ENCODE measurements at places on chromosomes 11 and 22.

GRCh38 chr11:43282607-43283440 is 29.0 kb upstream of the API5 start:
- no peak for DNase-seq

GRCh38 chr11:34567733-34568132 is 53.2 kb upstream of the EHF start:
- DNase-seq = no peak

GRCh38 chr22:17396516-17396915 is 27.3 kb downstream of the CECR2 start:
- no peak for DNase-seq

DNA sequence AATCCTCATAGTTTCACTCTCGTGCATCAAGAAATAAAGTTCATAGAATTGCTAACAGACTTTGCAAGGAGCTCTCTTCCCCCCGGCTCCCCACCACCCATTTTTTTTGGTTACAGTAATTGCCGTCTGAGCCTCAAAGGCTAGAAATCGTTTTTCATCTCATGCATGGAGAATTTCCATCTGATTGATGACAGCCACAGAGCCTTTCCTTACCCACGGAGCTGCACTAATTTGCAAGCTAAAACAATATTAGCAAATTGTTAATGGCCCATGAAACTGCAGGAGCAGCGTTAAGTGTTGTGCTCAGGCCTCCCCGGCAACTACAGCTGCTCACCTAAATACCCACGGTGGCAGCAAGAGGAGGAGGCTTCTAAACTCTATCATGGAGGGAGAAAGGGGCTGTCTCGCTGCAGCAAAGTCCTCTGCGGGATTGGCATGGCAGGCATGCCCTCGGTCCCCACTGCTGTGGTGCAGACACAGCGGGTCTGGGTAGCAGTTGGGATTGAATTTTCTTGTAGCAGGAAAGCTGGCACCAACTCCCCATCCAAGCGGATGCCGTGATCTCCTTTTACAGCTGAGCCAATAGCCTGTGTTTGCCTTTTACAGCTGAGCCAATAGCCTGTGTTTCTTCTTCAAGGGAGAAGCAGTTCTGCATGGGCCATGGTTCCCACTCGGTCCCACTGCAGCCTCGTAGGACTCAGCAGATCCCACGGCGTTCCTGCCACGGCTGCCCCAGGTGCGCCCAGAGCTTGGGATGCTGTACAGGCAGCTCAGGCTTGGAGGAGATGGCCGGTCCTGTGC is 412.3 kb downstream of the BRD1 start:
- no peak for DNase-seq

GRCh38 chr11:86987679-86988078 is 32.5 kb upstream of the FZD4 start:
- no peak for DNase-seq

DNA sequence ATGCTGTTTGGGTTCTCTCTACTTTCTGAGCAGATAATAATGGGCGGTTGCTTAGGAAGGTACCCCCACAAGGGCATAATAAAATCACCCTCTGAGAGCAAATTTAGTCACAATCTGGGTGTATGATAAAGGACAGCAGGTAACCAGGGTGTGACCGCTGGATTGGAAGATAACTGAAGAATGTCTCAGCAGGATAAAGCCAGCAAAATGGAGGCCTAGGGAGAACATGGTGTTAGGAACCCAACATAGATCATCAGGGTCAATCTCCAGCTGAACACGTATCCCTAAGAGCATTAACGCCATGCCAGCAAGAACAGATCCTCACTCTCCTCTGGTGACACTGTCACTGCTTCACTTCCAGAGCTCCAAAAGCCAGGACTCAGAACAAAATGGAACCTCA is 64.5 kb upstream of the SCUBE2 start:
- DNase-seq = no peak

GRCh38 chr11:96228473-96228891 is 114.5 kb downstream of the MAML2 start:
- no peak for DNase-seq

DNA sequence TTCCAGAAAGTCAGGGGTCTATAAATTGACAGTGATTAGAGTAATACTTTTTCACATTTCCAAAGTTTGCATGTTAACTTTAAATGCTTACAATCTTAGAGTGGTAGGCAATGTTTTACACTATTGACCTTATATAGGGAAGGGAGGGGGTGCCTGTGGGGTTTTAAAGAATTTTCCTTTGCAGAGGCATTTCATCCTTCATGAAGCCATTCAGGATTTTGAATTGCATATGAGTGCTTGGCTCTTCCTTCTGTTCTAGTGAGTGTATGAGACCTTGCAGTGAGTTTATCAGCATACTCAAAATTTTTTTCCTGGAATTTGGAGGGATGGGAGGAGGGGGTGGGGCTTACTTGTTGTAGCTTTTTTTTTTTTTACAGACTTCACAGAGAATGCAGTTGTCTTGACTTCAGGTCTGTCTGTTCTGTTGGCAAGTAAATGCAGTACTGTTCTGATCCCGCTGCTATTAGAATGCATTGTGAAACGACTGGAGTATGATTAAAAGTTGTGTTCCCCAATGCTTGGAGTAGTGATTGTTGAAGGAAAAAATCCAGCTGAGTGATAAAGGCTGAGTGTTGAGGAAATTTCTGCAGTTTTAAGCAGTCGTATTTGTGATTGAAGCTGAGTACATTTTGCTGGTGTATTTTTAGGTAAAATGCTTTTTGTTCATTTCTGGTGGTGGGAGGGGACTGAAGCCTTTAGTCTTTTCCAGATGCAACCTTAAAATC is 5.3 kb downstream of the MALAT1 start:
- no peak for DNase-seq

DNA sequence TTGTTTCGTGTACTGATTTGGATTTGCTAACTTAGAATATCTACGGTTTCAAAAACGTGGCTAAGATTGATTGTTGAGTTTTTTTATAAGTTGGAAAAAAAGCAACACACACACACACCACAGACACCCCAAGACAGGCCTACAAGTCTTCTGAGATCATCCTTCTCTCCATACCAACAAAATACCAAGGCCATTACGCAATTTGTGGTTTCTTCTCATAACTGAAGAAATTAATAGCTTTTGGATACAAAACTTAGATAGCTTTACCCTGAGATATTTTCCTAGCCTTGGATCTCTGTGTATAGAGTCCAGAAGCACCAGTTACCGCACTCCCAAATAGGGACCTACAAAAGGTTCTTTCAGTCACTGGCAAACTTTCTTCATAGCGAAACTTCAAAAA is 113.6 kb downstream of the SIK3 start:
- DNase-seq = no peak

GRCh38 chr11:83970061-83970671 is 684.0 kb upstream of the CCDC90B start:
- DNase-seq = no peak

DNA sequence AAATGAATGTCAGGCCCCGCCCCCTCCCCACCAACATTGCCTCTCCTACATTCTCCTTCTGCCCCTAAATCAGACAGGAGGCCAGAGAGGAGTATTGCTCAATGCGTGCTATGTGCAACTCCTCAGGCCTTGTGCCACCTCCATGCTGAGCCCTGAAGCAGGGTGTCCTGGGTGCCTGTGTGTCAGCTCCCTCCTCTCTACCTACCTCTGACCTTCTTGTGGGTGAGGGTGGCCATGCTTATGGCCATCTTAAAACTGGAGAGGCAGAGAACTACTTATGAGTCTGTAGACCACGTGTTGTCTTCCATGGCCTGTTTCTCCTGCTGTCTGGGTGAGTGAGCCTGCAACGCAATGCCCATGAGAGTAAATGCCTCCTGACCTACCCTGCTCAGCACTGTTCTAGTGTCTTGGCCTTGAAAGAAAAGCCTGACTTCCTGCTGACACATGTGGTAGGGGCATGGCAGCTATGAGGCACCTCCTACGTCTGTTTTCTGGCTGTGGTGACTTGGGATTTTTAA is 10.5 kb downstream of the MCAM start:
- no peak for DNase-seq

GRCh38 chr22:21001601-21002325 is at the start of gene THAP7:
TSS of gene THAP7 (minus strand) at chr22:21002118. CDS start at chr22:21001911, 207 bp downstream.
- no peak for DNase-seq

GRCh38 chr22:17232406-17232805 is 13.2 kb upstream of the ADA2 start:
- no peak for DNase-seq

DNA sequence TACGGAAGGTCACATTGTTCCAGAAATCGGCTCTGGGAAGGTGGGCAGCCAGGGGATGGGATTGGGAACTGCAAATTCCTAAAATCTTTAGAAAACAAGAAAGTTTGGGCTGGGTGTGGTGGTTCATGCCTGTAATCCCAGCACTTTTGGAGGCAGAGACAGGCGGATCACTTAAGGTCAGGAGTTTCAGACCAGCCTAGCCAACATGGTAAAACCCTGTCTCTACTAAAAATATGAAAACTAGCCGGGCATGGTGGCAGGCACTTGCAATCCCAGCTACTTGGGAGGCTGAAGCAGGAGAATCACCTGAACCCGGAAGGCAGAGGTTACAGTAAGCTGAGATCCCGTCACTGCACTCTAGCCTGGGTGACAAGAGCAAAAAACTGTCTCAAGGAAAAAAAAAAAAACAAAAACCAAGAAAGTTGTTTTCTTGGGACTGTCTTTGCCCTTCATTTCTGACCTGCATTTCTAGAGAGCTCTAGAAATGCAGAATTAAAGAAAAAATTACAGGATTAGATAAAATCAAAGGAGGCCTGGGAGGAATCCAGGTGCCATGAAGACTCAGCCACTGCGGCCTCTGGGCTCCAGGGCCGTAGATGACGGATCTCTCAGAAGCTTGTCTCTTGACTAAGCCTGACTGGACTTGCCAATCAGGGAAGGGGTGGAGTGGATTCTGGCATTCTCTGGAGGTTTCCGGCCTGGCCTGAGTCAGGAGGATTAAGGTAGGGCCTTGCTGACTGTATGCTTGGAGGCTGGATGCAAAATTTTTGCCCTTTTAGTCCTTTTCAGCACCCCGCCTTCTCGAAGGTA is 5.3 kb upstream of the MALAT1 start:
- no peak for DNase-seq

- no peak for DNase-seq
Observed at GRCh38 chr11:79890272-79890671, 449.4 kb upstream of the TENM4 start.

GRCh38 chr22:23840026-23840425 is 1.2 kb upstream of the DERL3 start:
- no peak for DNase-seq

- DNase-seq = no peak
Observed at GRCh38 chr11:29801561-29801960, 215.3 kb downstream of the KCNA4 start.

- no peak for DNase-seq
Observed at GRCh38 chr22:17769013-17769715, 5.1 kb downstream of the BID start.

DNA sequence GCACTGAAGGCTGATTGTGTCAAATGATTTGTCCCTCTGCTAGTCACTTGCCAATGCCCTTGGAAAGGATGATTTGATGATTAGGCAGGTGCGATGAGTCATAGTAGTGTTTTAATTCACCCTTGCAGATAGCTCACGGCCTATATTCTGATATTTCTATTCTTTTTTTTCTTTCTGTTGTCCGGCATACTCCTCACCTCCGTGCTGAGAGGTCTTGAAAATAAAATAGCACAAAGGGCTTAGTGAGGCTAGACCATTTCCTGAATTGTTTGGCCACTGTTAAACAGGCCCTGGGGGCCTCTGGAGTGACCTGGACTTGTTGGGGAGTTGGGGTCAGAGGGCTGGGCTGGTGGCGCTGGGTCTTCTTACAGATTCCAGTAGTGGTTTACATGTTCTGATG is 99.8 kb downstream of the ZBTB16 start:
- DNase-seq = no peak

DNA sequence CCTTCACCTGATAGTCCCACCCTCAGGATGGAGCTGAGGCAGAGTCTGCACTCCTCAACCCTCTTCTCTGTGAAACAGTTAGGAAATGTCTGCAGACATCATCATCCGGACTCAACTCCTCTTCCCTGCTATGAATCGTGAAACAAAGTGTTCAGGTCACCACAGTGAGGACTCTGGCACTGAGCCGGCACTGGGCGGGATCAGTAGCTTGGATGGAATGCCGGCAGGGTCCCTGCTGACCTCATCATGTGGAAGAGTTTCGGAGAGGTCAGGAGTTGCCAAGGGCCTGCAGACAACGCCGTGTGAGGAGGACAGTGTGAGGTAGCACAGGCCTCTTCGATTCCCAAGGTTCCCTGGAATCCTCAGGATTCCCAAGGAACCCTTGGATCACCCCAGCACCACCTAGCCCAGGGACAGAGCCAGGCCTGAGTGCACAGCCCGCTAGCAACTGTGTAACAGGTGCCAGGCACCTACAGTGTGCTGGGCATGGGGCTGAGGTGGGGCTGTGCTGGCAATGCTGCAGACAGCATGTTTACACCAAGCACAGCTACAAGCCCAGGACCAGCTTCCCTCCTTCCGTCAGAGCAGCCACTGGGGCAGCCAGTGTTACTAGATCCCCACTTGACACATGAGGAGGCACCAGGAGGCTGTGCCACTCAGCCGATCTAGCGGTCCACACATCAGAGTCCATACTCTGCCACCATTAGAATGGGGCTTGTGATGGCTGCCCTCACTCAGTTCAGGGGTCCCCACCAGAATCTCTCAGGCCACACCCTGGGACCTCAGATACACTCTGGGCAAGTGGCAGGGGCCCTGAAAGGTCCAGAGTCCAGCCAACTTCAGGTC is 693 bp upstream of the LINC01488 start:
- DNase-seq = no peak

GRCh38 chr11:60977836-60978235 is 6.4 kb downstream of the CD6 start:
- no peak for DNase-seq

- no peak for DNase-seq
Observed at GRCh38 chr11:20661445-20661844, 7.9 kb upstream of the NELL1 start.

DNA sequence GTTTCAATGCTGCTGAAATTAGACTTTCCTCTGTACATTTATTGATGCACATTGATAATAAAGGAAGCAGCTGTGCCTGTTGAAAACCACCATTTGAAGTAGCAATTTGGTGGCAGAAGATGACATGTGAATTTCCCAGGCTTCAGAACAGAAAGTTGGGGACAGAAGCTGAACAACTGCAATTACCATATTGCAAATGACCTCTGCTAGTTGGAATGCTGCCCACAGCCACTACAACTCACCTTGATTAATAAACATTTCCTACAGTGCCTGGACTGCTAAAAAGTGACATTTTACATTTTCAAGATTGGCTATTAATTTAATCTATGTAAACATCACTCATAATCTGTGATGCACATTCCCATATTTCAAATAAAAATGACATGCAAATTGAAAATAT is 208.6 kb downstream of the LUZP2 start:
- no peak for DNase-seq

GRCh38 chr11:69096473-69096872 is 47.7 kb downstream of the TPCN2 start:
- DNase-seq = no peak

DNA sequence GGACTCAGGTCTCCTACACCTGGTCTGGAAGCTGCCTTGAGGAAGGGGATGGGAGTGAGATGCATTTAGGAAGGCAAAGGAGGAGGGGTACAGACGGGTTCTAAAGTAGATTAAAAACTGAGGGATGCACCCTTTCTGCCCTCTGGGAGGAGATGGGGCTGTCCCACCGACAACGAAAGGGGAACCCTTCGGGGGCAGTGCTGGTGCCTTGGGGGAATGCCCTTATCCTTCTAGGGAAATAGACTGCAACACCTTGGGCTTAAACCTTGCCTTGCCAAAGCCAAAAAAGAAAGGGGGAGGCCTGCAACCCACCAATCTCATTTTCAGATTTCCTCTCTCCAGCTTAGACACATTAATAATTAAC is 89.8 kb downstream of the PLEKHA7 start:
- no peak for DNase-seq

GRCh38 chr11:84322211-84322610 is 1036.0 kb upstream of the CCDC90B start:
- DNase-seq = no peak

- no peak for DNase-seq
Observed at GRCh38 chr11:118078911-118079411, 2.1 kb downstream of the TMPRSS4 start.
